ENCODE measurements at places on chromosomes 5 and 9.

- no peak for DNase-seq
These were observed 139.4 kb downstream of the GNAQ start for GRCh38 chr9:77892171-77892570.

- DNase-seq: no peak
These were observed 17.9 kb downstream of the GOLGA2 start for GRCh38 chr9:128257907-128258306.

DNA sequence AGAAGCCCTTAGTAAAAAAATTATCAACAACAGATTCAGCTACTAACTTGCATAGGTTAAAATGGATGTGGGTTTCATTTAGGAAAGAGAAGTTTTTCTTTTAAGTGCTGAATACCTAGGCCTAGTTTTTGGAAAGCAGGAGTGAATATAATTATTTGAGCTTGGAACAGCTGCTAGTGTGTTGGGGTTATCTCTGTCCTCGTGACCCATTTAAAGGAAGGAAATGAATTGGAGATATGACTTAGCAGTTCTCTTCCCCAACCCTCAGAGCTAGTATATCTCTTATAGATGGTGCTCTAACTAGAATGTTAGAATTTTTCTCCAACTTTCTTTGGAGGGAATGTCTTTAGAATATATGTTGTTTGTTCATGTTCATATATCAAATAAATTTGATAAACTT lies 38.6 kb downstream of the ZNF366 start:
- no peak for DNase-seq

GRCh38 chr5:78041805-78042204 lies 252.7 kb downstream of the AP3B1 start:
- no peak for DNase-seq

GRCh38 chr9:109082091-109082620 lies 37.6 kb downstream of the TMEM245 start:
- no peak for DNase-seq

- no peak for DNase-seq
These were observed 10.1 kb downstream of the ABCA2 start for GRCh38 chr9:137017791-137018497.

All from AG08395 (cell line).